ENCODE measurements at places on chromosomes 7 and 10.

GRCh38 chr7:134245253-134245652, 71.5 kb downstream of the SLC35B4 start:
- DNase-seq, result no peak

DNA sequence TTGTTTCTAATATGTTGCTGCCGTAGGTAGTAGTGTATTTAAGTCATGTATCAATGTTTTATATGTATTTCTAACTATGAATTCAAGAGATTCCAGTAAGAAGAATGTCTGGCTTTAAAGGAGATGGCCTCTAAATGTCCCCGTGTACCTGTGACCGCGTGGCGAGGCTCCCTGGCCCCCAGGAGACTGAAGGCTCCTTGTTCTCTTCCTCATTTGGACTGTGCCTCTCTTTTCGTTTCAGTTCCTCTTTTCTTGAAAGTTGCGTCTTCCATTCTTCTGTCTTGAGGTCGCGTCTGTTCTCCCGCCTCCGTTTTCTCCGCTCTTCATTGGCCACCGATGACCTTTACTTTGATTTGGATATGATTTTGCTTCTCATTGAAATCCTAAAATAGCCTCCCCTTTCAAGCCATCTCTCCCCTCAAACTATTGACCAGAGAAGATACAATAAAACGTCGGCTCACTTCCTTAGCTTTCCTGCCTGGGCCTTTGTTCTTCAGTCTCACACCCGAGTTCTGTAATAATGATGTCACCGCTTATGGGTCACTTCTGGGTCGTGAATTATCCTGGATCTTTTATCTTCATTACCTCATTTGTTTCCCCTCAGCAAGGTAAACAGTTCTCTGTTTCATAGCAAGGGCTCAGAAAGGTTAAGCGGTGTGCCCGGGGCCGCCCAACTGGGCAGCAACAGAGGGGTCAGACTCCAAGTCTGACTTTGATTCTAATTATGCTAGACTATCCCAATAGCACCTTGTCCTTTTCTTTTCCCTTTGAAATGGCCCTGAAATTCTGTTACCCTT, 28.7 kb downstream of the WIPI2 start:
- DNase-seq, result no peak

DNA sequence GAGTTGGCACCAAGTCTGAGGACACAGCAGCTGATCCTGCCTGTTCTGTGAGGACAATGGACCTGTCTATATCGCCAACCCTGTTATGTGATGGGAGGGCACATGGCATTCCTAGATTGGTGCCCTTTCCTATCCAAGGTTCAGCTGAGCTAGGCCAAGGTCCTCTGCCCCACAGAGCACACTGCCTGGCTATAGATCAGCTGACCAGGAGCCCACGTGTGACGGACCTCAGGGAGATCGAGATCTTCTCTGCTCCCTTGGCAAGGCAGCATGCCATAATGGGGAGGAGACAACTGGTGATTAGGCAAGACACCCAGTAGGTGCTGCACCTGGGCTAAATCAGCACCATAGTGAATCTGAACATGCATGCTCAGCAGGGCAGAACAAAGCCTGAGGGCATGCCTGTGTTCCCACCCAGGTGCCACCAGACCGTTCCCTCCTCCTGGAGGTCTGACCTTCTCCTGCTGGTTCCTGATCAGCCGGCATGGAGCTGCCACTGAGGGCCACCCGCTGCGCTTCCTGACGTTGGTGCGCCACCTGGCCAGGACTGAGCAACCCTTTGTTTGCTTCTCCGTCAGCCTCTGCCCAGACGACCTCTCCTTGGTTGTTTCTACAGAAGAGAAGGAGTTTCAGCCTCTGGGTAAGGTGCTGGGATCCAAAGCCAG, 93.7 kb downstream of the WDFY4 start:
- no peak for DNase-seq

DNA sequence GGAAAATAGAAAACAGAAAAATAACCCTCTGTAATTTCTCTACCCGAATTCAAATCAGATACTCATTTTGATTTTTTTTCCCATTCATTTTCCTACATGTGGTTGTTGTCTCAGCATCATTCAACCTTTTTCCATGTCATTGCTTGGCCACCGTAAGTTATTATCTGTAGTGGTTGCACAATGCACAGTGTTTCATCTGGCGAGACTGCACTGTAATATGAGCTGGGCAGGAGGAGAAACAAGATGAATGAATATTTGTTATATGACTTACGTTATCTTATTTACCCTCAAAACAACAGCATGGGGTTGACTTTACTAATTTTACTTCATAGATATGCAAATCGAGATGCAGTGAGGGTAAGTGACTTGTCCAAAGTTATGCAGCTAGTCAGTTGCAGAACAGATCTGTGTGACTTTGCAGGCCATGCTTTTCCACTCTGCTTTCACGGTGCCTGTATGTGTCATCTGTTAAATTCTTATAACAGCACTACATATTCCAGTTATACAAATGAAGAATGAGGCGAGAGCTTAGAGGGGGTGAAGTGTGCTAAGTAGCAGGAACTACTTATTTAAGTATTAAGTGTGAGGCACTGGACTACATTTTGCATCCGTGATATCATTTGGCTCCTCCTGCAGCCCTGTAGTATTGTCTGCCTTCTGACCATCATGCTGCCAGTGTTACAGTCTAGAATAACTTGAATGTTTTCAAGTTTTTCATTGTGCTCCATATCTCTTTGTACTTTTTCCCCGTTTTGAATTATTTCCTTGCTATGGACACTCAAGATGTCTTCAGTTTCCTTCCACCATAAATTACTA, 56.7 kb downstream of the ZMYND11 start:
- no peak for DNase-seq

- DNase-seq, result no peak
Measured at GRCh38 chr7:70455925-70456324, 676.0 kb upstream of the GALNT17 start.

DNA sequence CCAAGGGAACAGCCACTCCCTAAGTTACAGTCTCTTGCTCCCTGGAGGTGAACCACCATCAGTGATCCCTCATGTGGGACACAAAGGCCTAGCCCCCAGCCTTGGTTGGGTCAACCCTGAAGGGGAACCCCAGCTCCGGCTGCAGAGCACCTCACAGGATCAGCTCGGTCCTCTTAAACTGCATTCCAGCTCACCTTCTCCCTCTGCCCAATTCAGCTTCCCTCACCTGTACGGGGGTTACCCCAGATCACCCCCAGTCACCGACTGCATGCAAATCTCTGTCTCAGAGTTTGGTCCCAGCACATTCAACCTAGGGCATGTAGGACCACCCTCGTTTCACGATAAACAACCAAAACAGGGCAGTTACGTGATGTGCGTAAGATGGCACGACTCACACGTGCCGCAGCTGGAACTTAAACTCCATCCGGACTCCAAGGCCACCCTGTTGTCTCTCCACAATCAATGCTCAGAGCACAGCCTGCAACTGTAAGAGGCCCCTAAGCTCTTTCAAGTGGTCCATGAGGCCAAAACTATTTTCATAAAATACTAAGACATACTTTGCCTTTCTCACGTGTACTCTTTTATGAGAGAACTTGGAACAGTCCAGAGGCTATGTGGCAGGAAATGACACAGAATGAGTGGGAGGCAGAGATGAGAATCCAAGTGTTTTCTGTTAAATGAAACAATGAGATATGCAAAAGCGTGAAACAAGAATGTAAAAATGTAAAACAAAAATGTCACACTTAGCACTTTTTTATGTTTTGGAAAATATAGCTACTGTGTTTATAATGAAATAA, 285.2 kb downstream of the PTPRN2 start:
- no peak for DNase-seq

DNA sequence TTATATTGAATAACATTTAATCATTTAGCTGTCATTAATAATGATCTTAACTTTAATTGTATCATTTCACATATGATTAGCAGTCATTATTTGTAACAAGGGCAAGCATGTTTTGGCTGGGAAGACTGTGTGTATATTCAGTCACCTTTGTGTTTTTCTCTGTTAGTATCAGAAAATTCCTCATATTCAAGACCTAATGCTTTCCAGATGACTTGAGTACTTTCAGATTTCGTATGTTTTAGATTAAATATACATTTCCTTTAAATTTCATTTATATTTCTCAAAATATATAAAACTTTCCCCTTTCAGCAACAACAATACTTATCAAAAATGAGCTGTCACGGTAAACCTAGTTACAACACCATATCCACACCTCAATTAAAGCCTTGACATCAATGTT, 6.3 kb upstream of the CACNA2D1 start:
- DNase-seq, result no peak

- DNase-seq, result no peak
Measured at GRCh38 chr7:82247814-82248433, 195.7 kb downstream of the CACNA2D1 start.

- DNase-seq, result no peak
Measured at GRCh38 chr10:25989951-25990350, 55.9 kb downstream of the MYO3A start.

- DNase-seq, result no peak
Measured at GRCh38 chr7:130324306-130324943, 20.2 kb upstream of the CPA5 start.

- DNase-seq, result no peak
Measured at GRCh38 chr10:4191894-4192293, 406.9 kb upstream of the KLF6 start.

- DNase-seq, result no peak
Measured at GRCh38 chr10:10320956-10321355, 696.7 kb upstream of the CELF2 start.

GRCh38 chr10:49294731-49295130, 4.2 kb upstream of the C10orf71 start:
- no peak for DNase-seq

DNA sequence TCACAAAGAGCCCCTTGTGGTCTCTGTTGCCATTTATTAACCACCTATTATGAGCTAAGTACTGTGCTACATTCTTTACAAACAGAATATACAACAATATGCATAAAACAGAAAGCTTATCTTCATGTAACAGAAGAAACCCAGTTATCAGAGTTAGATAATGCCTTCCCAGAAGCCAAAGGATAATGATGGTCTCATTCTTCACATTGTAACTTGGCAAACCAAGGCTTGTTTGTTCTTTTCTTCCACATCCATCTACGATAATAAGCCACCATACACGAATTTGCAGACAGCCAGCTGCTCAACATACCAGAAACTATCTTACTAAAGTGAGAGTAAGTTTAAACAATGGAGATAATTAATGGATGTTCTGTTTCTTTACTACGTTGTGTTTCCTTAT, 127.6 kb downstream of the NEBL start:
- DNase-seq, result no peak

DNA sequence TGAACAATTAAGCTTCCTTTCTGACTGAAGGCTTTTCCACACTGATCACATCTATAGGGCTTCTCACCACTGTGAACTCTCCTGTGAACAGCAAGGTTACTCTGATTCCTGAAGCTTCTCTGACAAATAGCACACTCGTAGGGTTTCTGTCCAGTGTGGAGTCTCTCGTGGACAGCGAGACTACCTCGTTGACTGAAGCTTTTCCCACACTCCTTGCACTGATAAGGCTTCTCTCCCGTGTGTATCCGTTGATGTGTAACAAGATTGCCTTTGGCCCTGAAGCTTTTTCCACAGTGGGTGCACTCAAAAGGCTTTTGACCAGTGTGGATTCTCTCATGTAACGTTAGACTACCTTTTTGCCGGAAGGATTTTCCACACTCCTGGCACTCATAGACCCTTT, 4.4 kb downstream of the ZNF32 start:
- DNase-seq, result no peak

DNA sequence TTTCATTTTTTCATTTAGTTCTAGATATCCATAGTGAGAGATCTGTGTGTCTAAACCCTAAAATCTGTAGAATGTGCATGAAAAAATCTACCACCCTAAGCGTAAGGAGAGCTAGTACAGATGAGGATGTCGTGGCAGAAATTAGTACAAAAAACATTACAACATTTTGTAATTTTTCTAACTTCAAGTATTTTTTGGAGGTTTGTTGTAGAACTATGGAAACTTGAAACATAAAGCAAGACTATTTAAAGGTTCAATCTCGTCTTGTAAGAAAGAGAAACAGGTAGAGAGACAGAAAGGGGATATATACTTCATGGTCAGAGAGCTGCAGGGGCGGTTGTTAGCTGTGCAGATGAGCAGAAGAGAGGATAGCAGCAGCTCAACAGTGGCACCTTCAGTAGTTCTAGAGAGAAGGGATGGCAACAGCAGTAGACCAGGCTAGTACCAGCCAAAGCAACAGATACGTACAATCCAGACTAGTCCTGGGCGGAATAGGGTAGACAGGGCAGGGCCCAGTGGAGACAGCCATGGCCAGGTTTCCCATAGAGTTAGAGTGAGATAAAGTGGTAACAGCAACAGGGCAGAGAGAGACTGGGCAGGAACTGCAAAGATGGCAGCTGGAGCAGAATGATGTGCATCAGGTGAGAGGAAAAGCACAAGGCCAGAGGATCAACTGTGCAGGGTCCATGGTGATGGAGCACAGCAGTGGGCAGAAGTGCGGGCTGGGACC, 145.2 kb downstream of the FRMD4A start:
- DNase-seq, result peak; percentile 44

DNA sequence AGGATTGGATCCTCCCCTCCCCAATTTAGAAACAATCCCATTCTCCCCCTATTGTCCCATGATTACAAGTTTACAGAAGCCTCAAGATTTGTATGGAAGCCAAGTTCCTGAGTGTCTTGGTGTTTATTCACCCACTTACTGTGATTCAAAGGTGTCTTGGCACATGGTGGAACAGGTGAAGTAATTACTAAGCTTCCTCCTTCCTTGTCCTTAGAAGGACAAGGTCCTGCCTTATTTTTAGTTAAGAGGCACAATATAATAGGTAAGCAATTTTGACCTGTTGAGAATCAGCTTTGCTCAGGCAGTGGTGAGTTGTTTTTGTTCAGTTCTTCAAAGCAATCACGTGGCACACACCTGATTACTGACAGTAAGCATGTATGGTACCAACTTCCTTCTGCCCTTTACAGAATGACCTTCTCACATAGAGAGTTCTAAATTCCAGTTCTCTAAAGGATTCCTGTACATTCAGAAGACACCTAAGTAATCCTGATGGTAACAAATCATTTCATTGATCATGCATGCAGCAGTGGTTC, 60.7 kb upstream of the SLC13A1 start:
- DNase-seq, result no peak

DNA sequence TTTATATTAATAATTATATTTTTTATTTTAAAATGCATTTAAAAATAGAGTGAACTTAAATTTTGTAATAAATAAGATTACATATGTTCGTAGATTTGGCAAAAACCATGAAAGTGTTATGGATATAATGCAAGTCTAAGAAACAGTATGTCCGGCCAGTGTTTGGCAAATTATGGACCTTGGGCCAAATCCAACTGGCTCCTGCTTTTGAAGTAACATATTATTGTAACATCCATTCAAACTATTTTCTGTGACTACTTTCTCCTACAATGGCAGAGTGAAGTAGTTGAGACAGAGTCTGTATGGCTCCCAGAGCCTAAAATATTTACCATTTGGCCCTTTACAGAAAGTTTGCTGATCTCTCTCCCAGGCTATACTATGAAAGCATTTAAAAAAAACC, 38.9 kb downstream of the TMEM229A start:
- no peak for DNase-seq

GRCh38 chr7:673681-674453, 52.6 kb upstream of the DNAAF5 start:
- no peak for DNase-seq

DNA sequence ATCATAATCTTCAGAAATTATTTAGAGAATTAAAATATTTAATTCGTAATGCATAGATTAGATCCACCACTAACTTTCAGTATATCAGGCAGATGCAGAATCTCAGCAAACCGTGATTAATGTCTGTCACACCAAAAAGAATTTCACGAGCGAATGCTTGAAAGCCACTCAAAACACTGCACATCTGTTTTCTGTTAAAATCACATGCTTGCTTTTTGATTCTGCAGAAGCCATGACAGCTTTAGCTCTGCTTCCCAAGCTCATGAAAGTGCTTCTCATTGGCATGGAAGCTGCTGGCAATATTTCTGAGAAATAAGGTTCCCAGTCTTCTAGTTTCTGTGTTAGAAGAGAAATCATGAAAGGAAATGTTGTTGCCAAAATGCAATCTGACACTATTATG, 837.8 kb upstream of the LRRN3 start:
- no peak for DNase-seq
